NB4 (cell line): ENCODE measurements at places on chromosomes 7 and 10.

- DNase-seq: peak; percentile 30
These were observed 72.1 kb downstream of the USP6NL start for GRCh38 chr10:11539191-11539868.

DNA sequence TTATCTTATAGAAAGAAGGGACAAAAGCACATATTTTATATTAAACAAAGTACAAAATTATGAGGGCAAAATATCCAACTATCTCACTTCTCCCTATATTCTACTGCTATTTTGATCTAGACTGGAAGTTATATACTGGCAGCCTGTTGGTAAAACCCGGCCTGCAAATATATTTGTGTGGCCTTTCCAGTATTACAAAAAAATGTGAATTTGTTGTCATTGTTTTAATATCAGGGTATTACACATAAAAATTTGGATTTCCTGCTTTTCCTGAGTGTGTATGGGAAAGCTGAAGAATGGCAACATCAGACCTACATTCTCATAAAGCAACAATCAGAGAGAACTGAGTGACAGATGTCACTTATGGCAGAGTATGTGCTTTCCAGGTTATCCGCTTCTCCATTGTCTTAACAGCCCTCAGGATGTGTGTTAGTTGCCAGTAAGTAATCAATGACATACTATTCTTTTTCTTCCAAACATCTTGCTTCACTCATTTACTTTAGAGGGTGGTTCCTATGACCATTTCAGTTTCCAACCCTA lies 7.3 kb downstream of the SYPL1 start:
- no peak for DNase-seq

GRCh38 chr7:129498021-129498420 lies 4.3 kb upstream of the SMKR1 start:
- no peak for DNase-seq

DNA sequence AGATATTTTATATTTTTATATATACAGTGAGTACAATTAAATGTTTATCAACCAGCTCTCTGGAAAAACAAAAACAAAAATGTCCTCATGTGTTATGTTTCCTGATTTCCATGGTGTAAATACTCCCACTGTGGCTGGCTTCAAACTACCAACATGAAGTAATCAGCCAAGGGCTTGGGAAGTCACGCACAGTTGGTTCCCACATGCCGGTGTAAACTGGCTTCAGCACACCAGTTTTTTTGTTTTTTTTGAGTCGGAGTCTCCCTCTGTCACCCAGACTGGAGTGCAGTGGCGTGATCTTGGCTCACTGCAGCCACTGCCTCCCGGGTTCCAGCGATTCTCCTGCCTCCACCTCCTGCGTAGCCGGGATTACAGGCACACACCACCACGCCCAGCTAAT lies 11.8 kb downstream of the OSBPL3 start:
- no peak for DNase-seq

DNA sequence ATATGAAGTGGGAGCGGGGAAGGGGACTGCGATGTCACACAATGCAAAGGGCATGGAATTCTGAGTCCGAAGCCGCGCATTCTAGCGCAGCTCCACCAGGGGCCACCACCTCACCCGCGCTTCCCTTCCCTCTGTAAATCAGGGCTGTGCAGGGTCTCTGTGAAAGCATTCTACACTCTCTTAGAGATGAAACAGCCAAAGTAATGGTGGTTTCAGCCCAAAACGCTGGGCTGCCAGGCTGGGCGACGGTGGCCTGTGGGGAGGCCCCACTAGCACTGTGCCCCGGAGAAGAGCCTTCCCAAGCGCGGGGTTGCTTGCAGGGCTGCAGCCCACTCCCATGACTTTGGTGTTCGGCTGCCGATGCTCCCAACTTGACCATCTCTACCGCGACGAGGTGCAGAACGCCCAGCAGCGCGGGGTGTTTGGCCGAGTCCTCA lies 11.4 kb downstream of the ATG9B start:
- peak; percentile 68 for DNase-seq

GRCh38 chr7:117872561-117873309 lies 506 bp downstream of the CTTNBP2 start:
- DNase-seq: no peak

GRCh38 chr7:112205343-112206237 lies 609 bp downstream of the DOCK4 start:
- DNase-seq: peak; percentile 71

DNA sequence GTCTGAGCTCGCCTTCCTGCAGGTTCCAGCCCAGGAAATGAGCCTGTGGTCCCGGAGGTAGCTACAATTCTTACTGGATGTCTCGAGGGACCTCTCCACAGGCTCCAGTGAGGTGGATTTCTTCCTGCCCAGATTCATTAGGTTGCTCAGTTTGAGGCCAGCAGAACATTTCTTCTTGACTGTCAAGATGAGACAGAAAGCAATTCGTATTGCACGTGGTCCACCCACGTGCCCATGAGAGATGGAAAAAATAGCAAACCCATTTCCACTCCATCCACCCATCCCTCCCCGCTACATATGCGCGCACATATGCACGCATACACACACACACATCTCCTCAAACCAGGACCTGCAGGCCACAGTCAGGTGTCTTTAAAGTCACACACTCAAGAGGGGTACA lies 68.7 kb downstream of the VWA2 start:
- DNase-seq: no peak

DNA sequence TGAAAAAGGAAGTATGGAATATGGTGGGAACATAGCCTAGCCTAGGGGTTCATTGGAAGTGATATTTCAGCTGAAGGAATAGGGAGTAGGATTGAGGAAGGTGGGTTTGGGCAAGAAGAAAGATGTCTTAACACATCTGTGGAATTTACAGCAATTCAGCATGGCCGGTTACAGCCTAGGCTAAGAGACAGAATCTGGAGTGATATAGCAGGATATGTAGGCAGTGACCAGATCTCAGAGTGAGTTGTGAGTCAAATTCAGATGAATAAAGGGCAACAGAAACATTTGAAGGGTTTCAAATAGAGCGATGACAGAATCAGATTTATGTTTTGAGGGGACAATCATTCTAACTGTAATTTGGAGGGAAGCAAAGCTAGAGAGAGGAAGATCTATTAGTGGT lies 199.0 kb upstream of the PRPS1L1 start:
- DNase-seq: no peak
